B cell (primary cell): ENCODE measurements at places on chromosomes 6 and 20.

GRCh38 chr6:43639984-43640800 lies 4.6 kb downstream of the MAD2L1BP start:
- H3K36me3 ChIP-seq, result peaks cover 29% of the 10 kb centered on the region
- no peak overlapping the region for H3K4me3 ChIP-seq
- H3K27ac ChIP-seq, result no peak overlapping the region
- DNase-seq, result no peak
- H3K27me3 ChIP-seq, result no peaks in the 10 kb centered on the region
- peaks cover 37% of the 10 kb centered on the region for H3K4me1 ChIP-seq

GRCh38 chr6:168218785-168219566 lies 100.6 kb downstream of the DACT2 start:
- no peak overlapping the region for H3K4me3 ChIP-seq
- no peaks in the 10 kb centered on the region for H3K36me3 ChIP-seq
- H3K27me3 ChIP-seq, result no peaks in the 10 kb centered on the region
- no peaks in the 10 kb centered on the region for H3K4me1 ChIP-seq
- no peak for DNase-seq
- H3K27ac ChIP-seq, result no peak overlapping the region

DNA sequence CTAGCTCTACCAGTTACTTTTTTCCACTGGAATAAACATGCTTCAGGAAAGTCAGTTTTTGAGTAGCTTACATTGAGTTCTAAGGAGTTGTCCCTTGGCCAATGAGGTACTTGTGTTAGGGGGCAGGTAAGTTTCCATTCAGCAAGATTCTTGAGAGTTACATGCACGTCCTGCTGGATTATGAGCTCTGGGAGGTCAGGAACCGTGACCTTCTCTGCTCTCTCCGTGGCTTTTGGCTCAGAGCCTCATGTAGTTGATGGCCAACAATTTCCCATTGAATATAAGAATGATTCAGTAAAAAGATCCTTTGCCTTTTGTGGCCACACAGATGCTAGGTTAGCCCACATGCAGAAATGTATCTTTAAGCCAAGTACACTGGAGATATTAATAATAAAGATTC lies 181.8 kb upstream of the RALGAPA2 start:
- H3K27ac ChIP-seq, result no peak overlapping the region
- no peaks in the 10 kb centered on the region for H3K27me3 ChIP-seq
- H3K4me1 ChIP-seq, result no peaks in the 10 kb centered on the region

- DNase-seq, result no peak
- peak overlapping the region; percentile 41 for H3K4me3 ChIP-seq
- H3K27ac ChIP-seq, result peak overlapping the region; percentile 96
- H3K4me1 ChIP-seq, result peaks cover 65% of the 10 kb centered on the region
- H3K27me3 ChIP-seq, result no peaks in the 10 kb centered on the region
These were observed 25.2 kb downstream of the ILRUN start for GRCh38 chr6:34671367-34671766.

- no peaks in the 10 kb centered on the region for H3K27me3 ChIP-seq
- H3K4me3 ChIP-seq, result no peak overlapping the region
- H3K27ac ChIP-seq, result no peak overlapping the region
- H3K36me3 ChIP-seq, result peaks cover 9% of the 10 kb centered on the region
- no peak for DNase-seq
- H3K4me1 ChIP-seq, result no peaks in the 10 kb centered on the region
These were observed 15.1 kb upstream of the NOL7 start for GRCh38 chr6:13600036-13600435.

GRCh38 chr20:51188941-51189340 lies 166.0 kb upstream of the KCNG1 start:
- H3K4me3 ChIP-seq, result no peak overlapping the region
- no peaks in the 10 kb centered on the region for H3K27me3 ChIP-seq
- H3K4me1 ChIP-seq, result peaks cover 15% of the 10 kb centered on the region
- H3K27ac ChIP-seq, result no peak overlapping the region
- H3K36me3 ChIP-seq, result no peaks in the 10 kb centered on the region
- no peak for DNase-seq

DNA sequence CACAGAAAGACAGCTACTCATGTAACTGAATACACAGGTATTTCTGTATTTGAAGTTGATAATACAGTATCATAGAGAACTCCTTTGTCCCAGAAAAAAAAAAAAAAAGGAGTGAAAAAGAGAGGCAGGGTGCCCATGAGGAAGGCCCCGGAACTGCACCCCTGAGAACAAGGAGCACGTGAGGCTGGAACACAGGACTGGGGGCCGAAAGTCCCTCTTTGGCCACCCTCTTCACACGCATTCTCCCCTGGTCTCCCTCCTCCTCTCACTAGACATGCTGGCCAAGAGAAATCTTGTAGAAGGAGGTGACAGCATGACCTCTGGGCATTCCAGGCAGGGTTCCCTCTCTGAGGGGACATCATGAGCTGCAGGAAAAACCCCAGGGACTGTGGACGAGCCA lies 62.7 kb upstream of the TRAF3IP2 start:
- no peak overlapping the region for H3K4me3 ChIP-seq
- H3K4me1 ChIP-seq, result no peaks in the 10 kb centered on the region
- H3K36me3 ChIP-seq, result peaks cover 5% of the 10 kb centered on the region
- H3K27ac ChIP-seq, result no peak overlapping the region

DNA sequence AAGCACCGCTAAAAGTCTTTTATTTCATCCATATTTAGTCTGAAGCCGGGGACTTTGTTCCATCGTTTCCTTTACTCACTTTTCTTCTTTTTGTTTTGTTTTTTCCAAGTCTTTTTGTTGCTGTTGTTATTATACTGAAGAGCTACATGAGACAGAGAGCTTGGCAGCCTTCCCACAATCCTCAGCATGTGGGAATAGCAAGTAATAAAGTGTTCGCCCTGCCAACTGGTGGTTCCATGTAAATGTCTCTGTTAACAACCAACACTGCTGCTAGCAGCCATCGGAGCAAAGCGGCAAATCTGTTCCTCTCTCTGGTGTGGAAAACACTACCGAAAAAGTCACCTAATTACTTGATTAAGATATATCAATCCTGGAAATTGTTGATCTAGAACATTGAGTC lies 437.8 kb upstream of the ID4 start:
- no peaks in the 10 kb centered on the region for H3K27me3 ChIP-seq
- H3K27ac ChIP-seq, result no peak overlapping the region
- no peak for DNase-seq
- no peaks in the 10 kb centered on the region for H3K36me3 ChIP-seq
- H3K4me1 ChIP-seq, result no peaks in the 10 kb centered on the region

- no peak for DNase-seq
- peaks cover 18% of the 10 kb centered on the region for H3K27me3 ChIP-seq
- no peaks in the 10 kb centered on the region for H3K4me1 ChIP-seq
- no peak overlapping the region for H3K27ac ChIP-seq
These were observed 853 bp downstream of the SLC22A3 start for GRCh38 chr6:160349020-160349441.

GRCh38 chr20:47956268-47956995 lies 171.2 kb upstream of the SULF2 start:
- H3K27me3 ChIP-seq, result peaks cover 4% of the 10 kb centered on the region
- H3K27ac ChIP-seq, result no peak overlapping the region
- H3K4me3 ChIP-seq, result no peak overlapping the region
- H3K36me3 ChIP-seq, result no peaks in the 10 kb centered on the region
